Fibroblast of upper back skin (primary cell): ENCODE measurements at places on chromosomes 7 and 10.
A peak's percentile ranks its signal among the peaks of the same experiment; 100 is the strongest.

DNA sequence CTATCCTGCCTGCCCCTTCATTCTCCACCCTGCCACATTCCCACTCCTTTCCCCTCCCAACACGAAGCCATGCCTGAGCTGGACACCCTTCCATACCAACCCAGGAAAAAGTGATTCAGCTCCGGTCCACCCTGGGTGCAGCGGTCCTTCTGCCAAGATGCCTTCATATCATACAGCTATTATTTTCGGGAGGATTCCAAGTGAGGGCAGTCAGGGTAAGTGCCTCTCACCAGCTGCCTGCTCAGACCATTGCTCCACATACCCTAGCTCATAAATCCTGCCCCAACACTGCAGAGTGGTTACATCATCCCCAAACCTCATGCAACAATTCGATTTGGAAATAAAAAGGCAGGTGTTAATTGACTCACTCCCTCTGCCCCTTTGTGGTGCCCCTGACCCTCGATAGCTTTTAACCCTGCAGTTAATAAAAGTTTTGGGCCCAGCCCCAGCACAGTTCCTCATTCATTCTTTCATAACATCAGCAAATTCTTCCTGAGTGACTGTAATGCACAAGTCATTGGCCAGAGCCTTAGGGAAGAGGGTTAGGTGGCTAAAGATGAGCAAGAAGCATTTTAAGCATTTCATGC is 42.6 kb downstream of the ZNF503 start:
- DNase-seq: peak; percentile 90

DNA sequence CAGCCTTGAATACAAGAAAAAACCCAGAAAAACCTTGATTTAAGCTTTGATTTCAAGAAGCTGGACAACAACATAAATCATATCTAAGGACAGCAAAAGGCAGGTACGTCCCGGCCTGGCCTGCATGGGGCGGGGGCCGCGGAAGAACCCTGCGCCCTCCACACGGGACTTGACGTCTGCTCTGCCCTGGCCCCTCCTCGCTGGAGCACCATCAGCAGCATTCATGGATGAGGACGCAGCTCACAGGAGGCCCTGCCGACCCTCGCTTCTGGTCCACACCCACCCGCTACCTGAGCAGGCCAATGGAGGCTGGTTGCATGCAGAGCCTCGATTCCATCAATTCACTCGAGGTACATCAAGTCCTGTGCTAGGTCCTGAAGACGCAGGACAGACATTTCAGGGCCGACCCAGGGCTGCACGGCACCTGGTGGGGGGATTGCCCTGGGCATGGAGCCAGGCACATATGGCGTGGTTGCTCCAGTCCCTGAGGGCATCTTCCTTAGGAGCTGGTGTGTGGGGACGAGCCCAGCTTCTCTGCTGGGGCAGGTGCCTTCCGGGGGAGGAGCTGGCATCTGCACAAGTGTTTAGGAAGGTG is 63.1 kb upstream of the NKX6-2 start:
- DNase-seq: no peak

- peak; percentile 39 for DNase-seq
These were observed 24.9 kb upstream of the TNRC18 start for GRCh38 chr7:5448378-5449037.

DNA sequence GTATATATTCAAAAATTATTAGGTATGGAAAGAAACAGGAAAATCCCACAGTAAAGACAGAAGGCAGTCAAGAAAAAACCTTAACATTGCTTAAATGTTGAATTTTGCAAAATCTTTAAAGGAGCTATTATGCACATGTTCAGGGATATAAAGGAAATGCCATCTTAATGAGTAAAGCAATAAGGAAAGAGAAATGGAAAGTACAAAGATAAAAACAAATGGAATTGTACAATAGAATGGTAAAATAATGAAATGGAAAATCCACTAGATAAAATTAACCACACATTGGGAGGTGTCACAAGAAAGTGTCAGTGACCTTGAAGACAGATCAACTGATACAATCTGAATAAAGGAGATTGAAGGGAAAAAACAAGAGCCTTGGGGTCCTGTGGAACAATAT is 82.0 kb downstream of the KIF20B start:
- DNase-seq: peak; percentile 4

DNA sequence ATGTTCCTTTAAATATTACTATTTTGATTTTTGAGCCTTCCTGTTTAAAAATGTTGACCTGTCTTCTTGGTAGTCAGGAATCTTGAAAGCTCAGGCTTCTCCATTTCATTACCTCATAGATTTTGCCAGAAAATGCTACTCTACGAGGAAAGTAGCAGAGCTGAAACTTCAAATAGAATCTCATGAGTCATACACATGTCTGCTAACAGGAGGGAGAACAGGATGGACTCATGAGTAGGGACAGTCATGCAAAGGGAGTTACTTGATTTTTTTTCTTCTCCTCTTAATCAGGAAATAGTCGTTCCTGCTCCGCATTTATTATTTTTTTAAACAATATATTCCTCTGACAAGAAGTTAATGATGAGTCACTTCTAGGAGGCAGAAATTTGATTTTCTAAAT is 37.0 kb upstream of the MINDY3 start:
- peak; percentile 28 for DNase-seq

- DNase-seq: no peak
These were observed 2.9 kb downstream of the RAMP3 start for GRCh38 chr7:45160417-45160881.

DNA sequence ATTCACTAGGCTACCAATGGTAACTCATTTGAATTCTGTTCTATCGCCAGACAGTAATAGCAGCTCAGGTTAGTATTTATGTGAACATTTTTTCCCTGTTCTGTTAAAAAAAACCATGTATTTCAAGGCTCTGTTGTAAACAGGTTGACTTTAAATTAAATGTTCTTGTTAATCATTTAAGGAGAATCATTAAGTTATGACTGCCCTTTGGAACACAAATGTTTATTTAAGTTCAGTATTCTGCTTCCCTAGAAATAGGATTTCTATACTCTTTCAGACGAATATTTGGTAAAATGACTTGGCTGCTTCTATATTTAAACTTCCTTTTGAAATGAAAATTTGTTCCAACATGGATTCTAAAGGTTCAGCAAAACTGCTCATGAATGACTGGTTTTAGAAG is 13.1 kb upstream of the CROT start:
- DNase-seq: no peak

- no peak for DNase-seq
These were observed 27.7 kb downstream of the PRLHR start for GRCh38 chr10:118567701-118568248.

DNA sequence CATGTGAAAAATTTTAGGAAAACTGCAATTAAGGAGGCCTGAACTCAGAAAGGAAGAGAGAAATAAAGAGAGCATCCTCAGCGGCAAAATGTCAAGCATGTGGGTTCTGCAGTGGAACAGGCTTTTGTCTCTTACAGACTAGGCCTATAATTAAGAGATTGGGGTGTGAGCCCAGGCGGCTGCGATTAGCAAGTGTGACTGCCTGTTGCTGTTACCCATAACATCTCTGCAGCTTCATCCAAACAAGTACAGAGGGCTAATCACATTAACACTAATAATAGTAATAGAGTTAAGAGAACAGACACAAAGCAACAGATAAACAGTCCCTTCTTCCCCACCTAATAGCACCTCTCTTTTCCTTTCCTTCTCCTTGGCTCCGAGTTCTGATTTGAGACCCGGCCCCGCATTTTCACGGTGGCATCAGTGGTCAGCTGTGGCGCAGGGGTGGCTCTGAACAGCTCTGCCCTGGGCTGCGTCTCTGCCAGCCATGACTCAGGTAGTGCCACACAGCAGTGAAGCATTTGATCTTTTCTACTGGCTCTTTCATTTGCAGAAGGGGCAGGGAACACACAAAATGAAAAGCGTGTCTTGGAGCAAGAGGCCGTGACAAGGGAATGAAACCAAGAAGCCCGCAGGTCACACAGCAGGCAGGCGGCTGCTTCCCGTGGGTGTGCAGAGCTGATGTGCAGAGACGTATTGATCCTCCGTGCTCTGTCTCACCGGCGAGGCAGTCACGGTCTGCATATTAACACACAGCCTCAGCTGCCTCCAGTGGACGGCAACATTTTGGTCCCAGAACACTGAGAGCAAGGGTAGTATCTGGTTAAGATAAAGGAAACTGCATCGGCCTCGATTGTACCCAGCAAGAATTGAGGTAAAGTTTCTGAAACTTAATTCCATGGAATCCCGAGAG is 103.1 kb downstream of the KLF6 start:
- DNase-seq: no peak

DNA sequence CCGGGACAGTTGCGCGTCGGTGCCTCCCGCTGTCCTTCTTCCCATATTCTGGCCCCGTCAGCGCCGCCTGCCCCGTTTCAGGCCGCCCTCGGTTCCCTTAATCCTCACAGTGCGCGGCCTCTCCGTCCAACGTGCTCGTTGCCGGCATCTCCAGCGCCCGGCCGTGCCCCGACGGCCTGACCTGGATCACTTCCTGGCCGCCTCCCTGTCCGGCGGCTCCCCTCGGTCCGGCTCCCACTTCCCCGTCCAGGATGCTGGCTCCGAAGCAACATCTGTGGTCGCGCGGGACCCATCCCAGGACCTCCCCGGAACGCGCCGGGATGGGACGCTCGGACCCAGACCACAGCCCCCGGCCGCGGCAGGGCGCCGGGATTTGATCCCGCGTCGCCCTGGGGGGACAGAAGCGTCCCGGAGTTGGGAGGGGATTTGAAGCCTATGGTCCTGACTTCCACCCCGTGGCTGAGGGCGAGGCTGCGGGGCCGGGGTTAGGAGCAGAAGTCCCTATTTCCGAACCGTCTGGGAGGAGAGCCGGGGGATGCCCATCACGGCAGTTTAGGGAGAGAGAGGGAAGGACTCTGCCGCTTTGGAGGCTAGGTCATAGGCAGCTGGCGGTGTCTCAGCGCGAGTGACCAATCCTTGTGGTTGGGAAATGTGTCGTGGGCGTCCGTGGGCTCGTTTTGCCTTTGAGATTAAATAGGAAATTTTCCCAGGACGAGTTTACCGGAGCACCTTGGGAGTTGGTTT is 53.8 kb downstream of the KCTD7 start:
- DNase-seq: no peak

GRCh38 chr10:122727426-122727825 is 27.8 kb upstream of the C10orf120 start:
- DNase-seq: no peak

- DNase-seq: no peak
These were observed 104.3 kb downstream of the MARCHF5 start for GRCh38 chr10:92395271-92395670.

GRCh38 chr7:55546814-55547213 is 25.5 kb downstream of the VOPP1 start:
- DNase-seq: peak; percentile 84

DNA sequence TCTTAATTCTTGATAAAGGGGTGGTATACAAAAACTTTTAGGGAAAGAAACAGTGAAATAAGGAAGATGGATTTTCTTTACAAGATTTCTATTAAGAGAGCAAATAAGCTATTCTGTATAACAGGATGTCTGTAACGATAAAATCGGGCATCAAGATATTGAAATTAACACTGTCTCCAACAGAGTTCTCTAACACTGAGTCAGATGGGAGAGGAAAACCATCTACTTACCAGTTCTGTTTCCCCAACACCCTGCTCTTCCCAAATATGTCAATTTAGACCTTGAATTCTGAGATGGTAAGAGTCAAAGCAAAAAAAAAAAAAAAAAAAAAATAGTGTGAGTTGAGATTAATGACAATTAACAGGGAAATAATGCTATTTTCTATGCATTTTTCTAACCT is 23.0 kb downstream of the SMURF1 start:
- no peak for DNase-seq

DNA sequence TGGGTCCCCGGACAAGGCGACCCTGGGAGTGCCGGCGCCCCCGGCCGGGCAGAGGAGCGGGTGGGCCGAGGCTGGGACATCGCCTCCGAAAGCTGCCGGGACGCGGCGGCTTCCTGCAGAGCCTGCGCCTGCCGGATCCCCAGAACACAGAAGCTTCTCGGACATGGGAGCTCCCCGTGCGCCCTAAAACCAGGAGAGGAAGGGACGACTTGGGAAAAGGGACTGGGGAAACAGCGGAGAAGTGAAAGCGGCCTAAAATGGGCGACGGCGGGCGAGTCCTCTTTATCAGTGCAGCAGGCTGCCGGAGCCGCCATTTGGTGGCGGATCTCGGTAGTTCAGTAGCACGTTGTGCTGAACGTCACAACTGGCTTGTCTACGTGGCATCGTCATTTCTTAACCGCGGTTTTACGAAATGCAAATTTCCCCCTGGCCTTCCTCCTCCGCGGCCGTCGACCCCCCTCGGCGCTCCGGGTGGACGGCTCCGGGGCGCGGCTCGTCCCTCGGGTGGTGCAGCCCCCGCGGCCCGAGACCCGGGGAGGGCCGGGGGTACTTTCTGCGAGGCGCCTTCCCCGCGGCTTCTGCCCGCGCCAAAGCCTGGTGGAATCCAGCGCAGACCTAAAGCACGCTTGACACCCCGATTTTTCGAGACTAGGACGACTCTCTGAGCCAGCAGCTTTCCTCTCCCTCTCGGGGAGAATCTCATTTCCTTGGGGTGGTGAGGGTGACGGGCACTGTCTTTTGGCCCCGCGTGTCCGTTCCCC is 9.9 kb upstream of the SPAG6 start:
- peak; percentile 48 for DNase-seq

DNA sequence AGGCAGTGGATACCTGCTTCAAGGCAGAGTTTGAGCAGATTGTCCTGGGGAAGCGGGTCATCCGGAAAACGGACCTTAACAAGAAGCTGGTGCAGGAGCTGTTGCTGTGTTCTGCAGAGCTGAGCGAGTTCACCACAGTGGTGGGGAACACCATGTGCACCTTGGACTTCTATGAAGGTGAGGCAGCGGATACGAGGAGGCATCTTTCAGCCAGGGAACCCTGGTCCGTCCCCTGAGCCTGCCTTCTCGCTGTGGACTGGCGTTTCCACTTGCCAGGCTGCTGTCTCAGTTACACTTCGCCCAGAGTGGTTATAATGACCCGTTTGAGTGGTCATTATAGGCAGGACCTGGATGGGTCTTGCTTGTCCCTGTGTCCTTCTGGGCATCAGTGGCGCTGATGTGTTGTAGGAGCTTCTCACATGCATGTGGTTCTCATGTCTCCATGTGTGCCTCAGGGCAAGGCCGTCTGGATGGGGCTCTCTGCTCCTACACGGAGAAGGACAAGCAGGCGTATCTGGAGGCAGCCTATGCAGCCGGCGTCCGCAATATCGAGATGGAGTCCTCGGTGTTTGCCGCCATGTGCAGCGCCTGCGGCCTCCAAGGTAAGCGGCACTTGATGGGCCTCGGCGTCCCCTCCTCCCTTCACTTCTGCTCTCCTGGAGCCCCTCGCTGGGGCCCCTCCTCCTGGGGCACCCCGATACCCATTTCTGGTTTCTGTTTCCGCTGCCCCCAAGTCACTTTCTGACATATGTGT is 18.0 kb downstream of the UPP1 start:
- DNase-seq: no peak

DNA sequence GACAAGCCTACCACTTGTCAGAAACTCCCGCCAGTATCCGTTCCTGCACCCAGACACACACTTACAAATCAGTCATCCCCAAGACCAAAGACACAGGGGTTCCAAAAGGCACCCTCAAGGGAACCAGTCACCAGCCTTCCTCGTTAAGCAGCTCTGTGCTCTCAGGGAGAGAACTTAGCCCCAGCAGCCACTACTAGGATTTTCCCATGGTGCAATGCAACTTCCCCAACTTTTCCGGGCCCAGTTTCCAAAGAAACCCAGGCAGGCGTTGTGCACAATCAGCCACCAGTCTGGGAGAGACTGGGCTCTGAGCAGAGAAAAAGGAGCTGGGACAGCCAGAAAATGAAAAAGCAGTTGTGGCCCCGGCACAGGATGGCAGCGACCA is 1.2 kb downstream of the DLG5 start:
- DNase-seq: peak; percentile 24

GRCh38 chr7:141652691-141653090 is 49.3 kb downstream of the DENND11 start:
- DNase-seq: no peak

GRCh38 chr7:143049362-143049761 is 2.8 kb upstream of the OR6V1 start:
- no peak for DNase-seq
